ENCODE measurements at places on chromosomes 11 and 22. TPM values are rescaled to one million over a fixed set of nuclear protein-coding genes. Genes with fewer than 3 reads are reported as not detected.

Gene MFNG
- 2.0 TPM for total RNA-seq

Gene IL17REL
- not detected for total RNA-seq

Gene TOP3B
- total RNA-seq: 29.1 TPM

Gene APOL4
- total RNA-seq: 0.65 TPM

Gene GLYAT
- total RNA-seq: not detected

Gene P2RX6
- total RNA-seq: 0.21 TPM

Gene INSC
- total RNA-seq: not detected

Gene SMC1B
- total RNA-seq: not detected

Gene OR9Q2
- total RNA-seq: not detected

Gene PVALB
- not detected for total RNA-seq

Gene OR10A2
- not detected for total RNA-seq

Gene SLC29A2
- 5.9 TPM for total RNA-seq

Gene CECR2
- not detected for total RNA-seq

Gene SCUBE2
- not detected for total RNA-seq

Gene LMNTD2
- total RNA-seq: 1.7 TPM

Gene NR1H3
- 8.9 TPM for total RNA-seq

Gene CEND1
- total RNA-seq: 0.07 TPM

Gene TMEM45B
- total RNA-seq: 53.2 TPM

Gene CHST1
- total RNA-seq: 0.07 TPM

Gene CDC42EP2
- 9.5 TPM for total RNA-seq

Gene BBOX1
- 13.2 TPM for total RNA-seq

Gene LRRC32
- total RNA-seq: not detected

Gene RTN4R
- 7.0 TPM for total RNA-seq

Gene FZD4
- total RNA-seq: 0.33 TPM

Gene C11orf21
- not detected for total RNA-seq

Gene CREBZF
- 21.9 TPM for total RNA-seq

Measured in airway epithelial cell (primary cell).